GM03348 (cell line): ENCODE measurements at places on chromosomes 1 and 21.

- no peak for DNase-seq
Observed at GRCh38 chr1:23682946-23683345, 8.7 kb upstream of the RPL11 start.

- DNase-seq = no peak
Observed at GRCh38 chr1:236465231-236465958, 58.4 kb upstream of the LGALS8 start.

DNA sequence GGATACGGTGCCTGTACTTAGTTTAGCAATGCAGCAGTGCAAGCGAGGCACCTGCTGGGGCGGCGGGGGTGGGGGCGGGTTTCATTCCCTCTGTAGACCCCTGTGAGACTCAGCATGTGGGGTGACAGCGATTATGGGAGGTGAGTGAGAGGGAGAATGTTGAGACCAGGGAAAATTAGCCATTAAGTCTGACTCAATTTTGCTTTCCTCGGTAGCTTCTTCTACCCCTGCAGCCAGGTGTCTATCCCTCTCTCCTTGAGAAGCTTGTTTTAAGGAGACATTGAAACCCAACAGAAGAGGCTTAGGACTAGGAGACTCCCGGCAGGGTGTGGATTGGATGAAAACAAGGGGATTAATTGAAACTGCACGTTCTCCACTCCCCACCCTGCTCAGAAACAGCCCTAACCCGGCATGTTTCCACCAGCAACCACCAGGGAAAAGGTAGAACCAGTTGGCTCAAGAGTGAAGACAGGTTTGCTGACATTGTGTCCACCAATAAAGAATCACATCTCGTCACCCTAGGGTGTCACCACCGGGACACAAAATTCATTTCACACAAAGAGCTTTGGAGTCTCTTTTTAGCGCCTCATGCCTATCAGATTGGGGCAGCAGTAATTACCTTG, 20.6 kb upstream of the ATF3 start:
- no peak for DNase-seq

- DNase-seq = peak; percentile 6
Observed at GRCh38 chr1:218297867-218298266, 12.8 kb downstream of the RRP15 start.

DNA sequence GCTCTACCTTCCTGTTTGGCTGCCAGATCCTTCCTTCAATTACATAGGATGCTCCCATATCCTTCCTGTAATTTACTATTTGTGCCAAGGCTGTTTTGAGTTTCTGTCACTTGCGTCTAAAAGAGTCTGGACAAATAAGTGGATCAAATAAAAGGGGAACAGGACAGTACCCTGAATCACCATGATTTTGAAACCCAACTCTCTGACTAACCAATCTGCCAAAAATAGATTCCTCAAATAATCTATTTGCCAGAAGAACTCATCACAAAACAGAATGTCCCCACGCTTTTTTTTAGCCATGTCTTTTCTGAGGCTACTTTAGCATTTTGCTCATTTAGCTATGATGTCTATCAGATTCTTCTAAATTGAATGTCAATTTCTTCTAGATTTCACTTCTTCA, 392.6 kb downstream of the NTNG1 start:
- no peak for DNase-seq

- no peak for DNase-seq
Observed at GRCh38 chr1:27147842-27148518, 6.9 kb downstream of the SLC9A1 start.

- DNase-seq = no peak
Observed at GRCh38 chr1:17614586-17614985, 75.1 kb downstream of the ARHGEF10L start.

DNA sequence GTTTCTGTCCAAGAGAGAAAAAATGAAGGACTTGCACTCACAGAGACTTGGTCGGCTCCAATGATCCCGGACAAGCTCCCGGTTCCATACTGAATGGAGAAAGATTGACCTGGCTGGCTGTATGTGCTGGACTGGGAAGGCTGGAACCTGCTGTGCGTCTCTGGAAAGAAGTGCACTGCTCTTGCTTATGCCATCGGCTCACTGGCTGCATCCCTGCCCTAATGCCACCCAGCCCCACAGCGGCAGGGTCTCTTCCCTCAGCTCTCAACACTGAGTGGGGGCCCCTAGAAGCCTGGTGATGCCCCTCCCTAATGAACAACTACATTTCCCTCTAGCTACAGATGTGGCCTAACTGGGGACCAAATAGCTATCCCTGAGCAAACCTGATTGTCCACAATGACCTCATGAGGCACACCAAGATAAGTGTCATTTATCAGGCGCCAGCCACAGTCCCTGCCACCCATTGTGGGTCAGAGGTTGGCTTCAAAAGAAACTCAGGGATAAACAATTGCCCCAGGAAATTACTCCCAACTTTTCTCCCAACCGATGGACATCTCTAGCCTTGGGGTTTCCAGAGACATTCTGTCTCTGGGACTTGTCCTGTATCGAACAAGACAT, 2.6 kb downstream of the CTSE start:
- DNase-seq = no peak

- DNase-seq = no peak
Observed at GRCh38 chr1:224287714-224288113, 42.3 kb downstream of the NVL start.

DNA sequence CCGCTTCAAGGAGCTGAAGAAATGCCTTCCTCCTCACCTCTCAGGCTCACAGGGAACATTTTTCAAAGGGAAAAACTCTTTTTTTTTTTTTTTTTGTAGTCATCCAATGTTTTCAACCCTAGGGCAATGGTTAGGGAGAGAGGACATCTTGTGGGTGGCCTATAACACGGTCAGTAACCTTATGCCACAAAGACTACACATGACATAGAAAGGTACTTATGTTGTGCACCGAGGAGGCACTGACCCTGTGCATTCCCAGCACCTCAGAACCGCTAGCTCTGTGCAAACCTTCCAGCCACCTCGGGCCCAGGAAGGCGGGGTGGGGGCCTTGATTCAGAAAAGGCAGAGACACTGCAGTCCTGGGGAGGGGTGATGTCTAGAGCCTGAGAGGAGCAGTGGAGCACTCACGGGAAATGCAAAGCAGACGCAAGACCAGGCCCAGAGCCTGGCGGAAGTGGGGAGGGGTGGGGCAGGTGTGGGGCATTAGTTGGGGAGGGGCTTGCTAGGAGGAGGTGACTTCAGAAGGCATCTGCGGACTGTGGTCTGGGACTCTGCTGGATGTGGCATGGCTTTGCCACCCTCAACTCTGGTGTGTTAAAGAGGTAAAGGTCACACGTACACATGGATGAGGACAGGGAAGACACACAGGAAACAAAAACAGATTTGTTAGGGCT, 68.6 kb downstream of the MDM4 start:
- DNase-seq = no peak

DNA sequence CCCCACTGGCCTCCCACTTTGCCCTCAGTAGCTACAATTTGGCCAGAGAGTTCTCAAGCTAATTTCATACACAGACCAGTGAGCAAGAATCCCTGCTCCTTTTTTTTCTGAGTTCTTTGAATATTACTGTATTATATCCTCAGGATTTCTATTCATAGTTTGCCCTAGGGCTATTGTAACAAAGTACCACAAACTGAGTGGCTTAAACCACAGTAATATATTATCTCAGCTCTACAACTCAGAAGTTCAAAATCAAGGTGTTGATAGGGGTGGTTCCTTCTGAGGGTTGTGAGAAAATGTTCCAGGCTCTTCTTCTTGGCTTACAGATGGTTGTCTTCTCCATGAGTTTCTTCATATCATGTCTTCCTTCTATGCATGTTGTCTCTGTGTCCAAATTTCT, 289.4 kb upstream of the ESRRG start:
- DNase-seq = no peak

DNA sequence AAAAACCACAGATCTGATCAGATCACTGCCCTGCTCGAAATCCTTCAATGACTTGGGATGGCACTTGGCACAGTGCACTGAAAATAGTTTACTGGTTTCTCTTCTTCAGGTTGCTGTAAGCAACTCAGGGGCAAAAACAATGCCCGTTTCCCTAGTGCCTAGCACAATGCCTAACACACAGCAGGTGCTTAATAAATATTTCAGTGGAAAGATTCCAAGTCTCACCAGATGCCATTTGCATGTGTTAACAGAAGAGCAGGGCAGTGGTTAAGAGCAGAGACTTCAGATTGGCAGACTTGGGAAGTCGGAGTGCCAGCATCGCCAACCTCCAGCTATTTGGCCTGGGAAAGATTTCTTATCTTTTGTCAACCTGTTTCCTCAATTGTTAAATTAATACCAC, 10.9 kb upstream of the METTL25B start:
- DNase-seq = no peak

GRCh38 chr1:116066868-116067565, 44.2 kb upstream of the MAB21L3 start:
- peak; percentile 65 for DNase-seq

DNA sequence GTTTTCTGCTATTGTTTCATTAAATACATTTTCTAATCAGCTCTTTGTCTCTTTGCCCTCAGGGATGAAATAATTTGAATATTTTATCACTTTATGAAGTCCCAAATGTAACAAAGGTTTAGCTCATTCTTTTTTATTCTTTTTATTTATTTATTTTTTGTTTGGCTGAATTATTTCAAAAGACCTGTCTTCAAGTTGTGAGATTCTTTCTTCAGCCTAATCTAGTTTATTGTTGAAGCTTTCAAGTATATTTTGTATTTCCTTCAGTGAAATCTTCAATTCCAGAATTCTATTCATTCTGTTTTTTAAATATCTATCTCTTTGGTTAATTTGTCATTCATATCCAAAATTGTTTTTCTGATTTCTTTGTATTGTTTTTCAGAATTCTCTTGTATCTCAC, 10.8 kb downstream of the LY9 start:
- no peak for DNase-seq

- DNase-seq = no peak
Observed at GRCh38 chr21:35106246-35106835, 57.2 kb upstream of the RUNX1 start.
